Right forelimb (tissue), 1 donor: ENCODE measurements at places on chromosomes 6 and 20.
A peak's percentile ranks its signal among the peaks of the same experiment; 100 is the strongest.

DNA sequence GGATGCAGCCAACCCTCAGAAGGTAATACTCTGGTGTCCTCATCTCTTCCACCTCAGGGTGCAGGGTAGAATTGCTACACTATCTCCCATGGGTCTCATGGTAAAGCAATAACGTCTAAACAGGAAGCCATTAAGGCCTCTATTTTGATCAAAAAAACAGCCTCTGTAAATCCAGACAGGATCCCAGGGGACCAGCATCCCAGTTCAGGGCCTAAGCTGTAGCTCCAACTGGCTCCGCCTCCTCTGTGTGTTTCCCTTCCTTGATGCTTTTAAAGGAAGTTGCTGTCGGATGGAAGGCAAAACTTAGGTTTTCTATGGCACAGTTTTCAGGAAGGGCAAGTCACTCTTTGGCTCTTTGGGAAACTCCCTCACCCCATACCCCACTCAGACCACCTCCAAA, 222.0 kb downstream of the MAFB start:
- DNase-seq: no peak

- no peak for DNase-seq
Observed at GRCh38 chr20:53262365-53262764, 290.2 kb downstream of the TSHZ2 start.

DNA sequence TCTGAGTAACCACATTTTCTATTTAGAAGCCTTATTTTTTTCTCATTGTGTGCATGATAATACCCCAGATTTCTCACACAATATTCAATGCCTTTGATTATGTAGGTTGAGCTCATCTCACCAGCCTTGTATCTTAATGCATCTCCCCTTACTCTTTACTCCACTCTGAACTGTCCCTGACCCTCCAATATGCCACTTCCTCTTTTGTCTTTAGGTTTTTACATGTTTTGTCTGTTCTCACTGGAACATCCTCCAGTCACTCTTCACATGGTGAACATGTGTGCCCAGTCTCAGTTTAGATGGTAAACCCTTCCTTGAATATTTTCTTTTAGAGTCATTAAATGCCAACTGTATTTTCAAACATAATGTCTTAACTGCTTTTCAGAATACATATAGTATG, 392.9 kb upstream of the IMPG1 start:
- DNase-seq: no peak

DNA sequence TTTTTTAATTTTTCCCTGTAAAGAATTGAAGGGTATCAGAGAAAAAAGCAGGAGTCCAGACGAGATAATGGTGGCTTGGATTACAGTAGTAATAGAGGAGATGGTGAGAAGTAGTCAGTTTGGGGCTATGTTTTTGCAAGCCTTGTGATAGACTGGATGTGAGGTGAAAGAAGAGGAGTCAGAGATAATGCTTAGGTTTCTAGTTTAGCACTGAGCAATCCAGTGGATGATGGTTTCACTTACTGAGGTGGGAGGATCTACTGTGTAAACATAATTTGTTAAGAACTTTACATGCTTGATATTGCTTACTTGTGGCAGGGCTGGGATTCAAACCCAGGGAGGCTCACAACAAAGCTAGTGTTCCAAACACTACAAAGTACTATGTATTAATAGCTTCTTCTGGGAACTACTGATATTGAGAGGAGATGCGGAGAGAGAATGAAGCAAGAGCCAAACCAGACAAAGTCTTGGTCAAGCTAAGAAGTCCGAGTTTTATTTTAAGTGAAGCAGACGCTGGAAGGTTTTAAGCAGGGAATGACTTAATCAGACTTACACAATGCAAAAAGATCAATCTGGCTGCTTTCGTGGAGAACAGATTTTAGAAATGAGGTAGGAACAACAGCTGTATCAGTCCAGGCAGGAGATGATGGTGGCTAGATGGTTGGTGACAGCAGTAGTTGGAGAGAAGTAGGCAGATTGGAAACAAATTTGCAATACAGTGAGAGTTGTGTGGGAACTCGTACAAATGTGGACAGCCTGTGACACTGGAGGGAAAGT, 58.0 kb downstream of the ZFAND3 start:
- no peak for DNase-seq

GRCh38 chr20:38283236-38283635, 20.7 kb upstream of the BPI start:
- no peak for DNase-seq

- no peak for DNase-seq
Observed at GRCh38 chr6:62298745-62299392, 12.8 kb upstream of the KHDRBS2 start.

GRCh38 chr20:61636531-61637116, 384.6 kb downstream of the CDH4 start:
- no peak for DNase-seq

- no peak for DNase-seq
Observed at GRCh38 chr6:147805155-147805554, 296.7 kb downstream of the SAMD5 start.

GRCh38 chr6:683742-684440, 9.0 kb downstream of the EXOC2 start:
- DNase-seq: peak; percentile 65
